ENCODE measurements at places on chromosomes 16 and 17. TPM values are rescaled to one million over a fixed set of nuclear protein-coding genes. Genes with fewer than 3 reads are reported as not detected.

CLTC gene
- 168 TPM for polyA plus RNA-seq

NPB gene
- polyA plus RNA-seq = 1.2 TPM

CARD14 gene
- 2.7 TPM for polyA plus RNA-seq

TMEM97 gene
- 140 TPM for polyA plus RNA-seq

CXCL16 gene
- 1.2 TPM for polyA plus RNA-seq

TP53TG3B gene
- not detected for polyA plus RNA-seq
